Gastroesophageal sphincter (tissue), 4 donors: ENCODE measurements at places on chromosomes 3 and 15. TPM values are rescaled to one million over a fixed set of nuclear protein-coding genes. Genes with fewer than 3 reads are reported as not detected.

FEZF2 gene
- not detected for total RNA-seq

FGF7 gene
- total RNA-seq = 106 TPM

FBXW12 gene
- not detected for total RNA-seq

ZNF445 gene
- total RNA-seq = 8.9 TPM

SH3GL3 gene
- 0.94 TPM for total RNA-seq

GOLGA8N gene
- total RNA-seq = 17.0 TPM

RARRES1 gene
- total RNA-seq = 110 TPM

SLC38A3 gene
- total RNA-seq = 0.35 TPM

PLA2G4D gene
- not detected for total RNA-seq

CHST13 gene
- total RNA-seq = not detected

SLC6A11 gene
- total RNA-seq = not detected

BFSP2 gene
- not detected for total RNA-seq

PLSCR2 gene
- total RNA-seq = 1.3 TPM

ILDR1 gene
- total RNA-seq = not detected

GCHFR gene
- 7.9 TPM for total RNA-seq

KLHL40 gene
- total RNA-seq = not detected

COL8A1 gene
- 102 TPM for total RNA-seq

SERINC4 gene
- total RNA-seq = not detected

RTP4 gene
- total RNA-seq = 0.58 TPM

GOLGA8T gene
- not detected for total RNA-seq

PP2D1 gene
- total RNA-seq = not detected

EPHA6 gene
- 1.6 TPM for total RNA-seq

TRANK1 gene
- 4.9 TPM for total RNA-seq

PLS1 gene
- total RNA-seq = 5.7 TPM

SLCO3A1 gene
- total RNA-seq = 12.1 TPM

ROPN1B gene
- not detected for total RNA-seq

ITGA11 gene
- total RNA-seq = 8.3 TPM

PRTG gene
- 1.4 TPM for total RNA-seq

PLSCR5 gene
- total RNA-seq = not detected

SLITRK3 gene
- total RNA-seq = 12.7 TPM

GPR171 gene
- 2.0 TPM for total RNA-seq

UCN2 gene
- not detected for total RNA-seq

ACVR2B gene
- total RNA-seq = 9.2 TPM

AMOTL2 gene
- total RNA-seq = 110 TPM

PPIB gene
- 151 TPM for total RNA-seq

GATM gene
- total RNA-seq = 29.8 TPM

ROPN1 gene
- total RNA-seq = 0.93 TPM

UROC1 gene
- not detected for total RNA-seq

ZNF385D gene
- 17.9 TPM for total RNA-seq

CLRN1 gene
- total RNA-seq = not detected

WNT7A gene
- total RNA-seq = not detected

DPPA4 gene
- not detected for total RNA-seq

SLC6A1 gene
- 0.62 TPM for total RNA-seq

FES gene
- total RNA-seq = 70.4 TPM

PXYLP1 gene
- total RNA-seq = 7.0 TPM

DUOX1 gene
- 2.7 TPM for total RNA-seq

CPN2 gene
- not detected for total RNA-seq

HCLS1 gene
- 27.1 TPM for total RNA-seq

SNTN gene
- not detected for total RNA-seq

SEMA3G gene
- total RNA-seq = 33.9 TPM

FILIP1L gene
- total RNA-seq = 128 TPM

GALK2 gene
- 30.0 TPM for total RNA-seq

SLC51B gene
- total RNA-seq = not detected

KPNA4 gene
- 42.7 TPM for total RNA-seq

GP5 gene
- total RNA-seq = not detected
